ENCODE measurements at places on chromosomes 11 and 22. TPM values are rescaled to one million over a fixed set of nuclear protein-coding genes. Genes with fewer than 3 reads are reported as not detected.

- no peak for DNase-seq
Measured at GRCh38 chr11:3073029-3073435, 15.8 kb upstream of the CARS1 start.

GRCh38 chr11:13289081-13289480, 11.5 kb downstream of the BMAL1 start:
- DNase-seq: no peak

Gene GPHA2
- total RNA-seq: not detected

Gene KCNJ5
- not detected for total RNA-seq

GRCh38 chr22:25660336-25660735, 81.7 kb upstream of the MYO18B start:
- DNase-seq: no peak

GRCh38 chr11:61754534-61755482, 2.4 kb downstream of the MYRF start:
- no peak for DNase-seq

DNA sequence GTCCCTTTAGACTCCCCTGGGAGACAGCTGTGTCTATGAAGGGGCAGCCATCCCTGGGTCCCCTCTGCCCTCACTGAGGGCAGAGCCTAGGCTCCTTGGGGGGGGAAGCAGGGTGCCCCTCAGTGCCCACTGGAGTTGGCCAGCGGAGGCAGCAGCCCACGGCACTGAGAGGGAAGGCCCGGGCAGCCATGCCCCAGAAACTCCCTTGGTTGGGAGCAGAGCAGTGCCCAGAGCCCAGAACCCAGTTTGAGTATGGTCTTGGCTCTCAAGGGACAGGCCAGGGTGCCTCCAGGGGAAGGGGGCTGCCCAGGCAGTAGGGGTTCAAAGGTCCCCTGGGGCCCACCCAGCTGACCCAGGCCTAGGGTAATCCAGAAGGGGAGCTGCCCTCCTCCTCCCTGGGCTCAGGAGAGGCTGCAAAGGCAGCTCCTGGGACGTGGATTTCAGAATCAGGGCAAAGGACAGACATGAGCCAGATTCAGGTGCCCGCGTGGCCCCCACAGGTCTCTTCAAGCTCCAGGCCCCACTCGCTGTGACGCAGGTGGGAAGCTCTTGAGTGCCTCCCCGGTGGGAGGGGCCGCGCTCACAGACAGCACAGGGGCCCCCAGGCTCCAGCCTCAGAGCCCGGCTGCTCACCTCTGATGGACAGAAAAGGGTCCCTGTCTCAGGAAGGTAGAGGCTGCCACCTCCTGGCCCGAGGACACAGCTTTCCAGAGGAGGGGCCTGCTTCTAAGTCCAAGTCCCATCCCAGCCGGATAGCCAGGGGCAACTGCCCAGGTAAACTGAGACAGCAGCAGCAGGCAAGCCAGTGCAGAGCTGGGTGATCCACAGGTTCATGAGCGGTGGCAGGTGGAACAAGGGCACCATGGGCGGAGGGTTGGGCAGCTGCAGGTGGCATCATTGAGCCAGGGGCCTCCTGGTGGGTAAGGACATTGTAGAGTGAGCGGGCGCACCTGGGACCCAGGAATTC, 2.6 kb downstream of the C11orf21 start:
- DNase-seq: no peak

Gene PEX16
- total RNA-seq: 39.4 TPM

Gene P2RY2
- not detected for total RNA-seq

DNA sequence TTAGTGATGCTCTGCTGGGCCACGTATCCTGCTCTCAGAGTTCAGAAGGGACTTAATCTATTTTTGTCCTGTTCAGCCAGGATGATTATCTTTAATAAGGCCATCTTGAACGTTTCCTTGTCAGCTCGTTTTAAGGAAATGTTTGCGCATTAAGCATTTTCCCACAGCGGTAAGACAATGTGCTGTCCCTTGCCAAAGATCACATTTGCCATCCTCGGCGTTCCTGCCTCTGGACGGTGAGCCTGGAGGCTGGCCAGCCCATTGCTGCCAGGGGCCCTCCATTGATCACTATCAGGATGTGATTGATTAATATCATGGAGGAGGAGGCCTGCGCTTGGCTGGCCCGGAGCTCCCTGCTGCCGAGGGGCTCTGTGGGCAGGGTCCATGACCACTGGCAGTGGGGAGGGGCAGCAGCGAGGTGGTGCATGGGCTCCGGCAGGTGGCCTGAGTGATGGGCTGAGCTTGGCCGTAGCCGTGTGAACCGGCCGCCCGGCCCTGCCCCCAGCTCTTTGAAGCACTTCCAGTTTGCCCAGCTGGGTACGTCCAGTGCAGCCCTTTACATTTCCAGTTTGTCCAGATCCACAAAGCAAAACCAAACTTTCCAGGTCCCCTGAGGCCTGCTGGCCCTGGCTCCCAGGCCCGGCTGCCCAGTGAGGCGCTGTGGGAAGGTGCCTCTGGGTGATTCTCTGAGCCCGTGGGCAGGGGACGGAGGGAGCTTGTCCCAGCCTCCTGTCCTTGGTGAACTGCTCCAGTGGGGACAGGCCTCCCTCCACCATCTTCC, 49.5 kb upstream of the SMIM38 start:
- no peak for DNase-seq

DNA sequence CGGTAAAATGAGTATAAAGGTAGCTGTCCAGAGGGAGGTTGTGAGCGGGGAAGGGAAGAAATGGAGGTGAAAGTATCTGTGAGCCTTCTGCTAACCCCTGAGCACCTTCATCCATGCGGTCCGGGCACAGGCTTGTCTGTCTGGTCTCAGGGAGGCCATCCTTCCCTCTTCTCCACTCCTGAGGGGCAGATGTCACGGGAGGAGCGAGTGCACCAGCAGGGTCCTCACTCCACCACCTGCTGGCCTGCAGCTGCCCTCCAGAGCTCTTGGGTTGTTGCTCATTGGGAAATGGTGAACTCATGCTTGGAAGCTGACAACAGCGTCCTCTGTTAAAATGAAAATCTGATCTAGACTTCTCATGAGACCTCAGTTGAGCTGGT, 33.8 kb upstream of the WNT11 start:
- DNase-seq: no peak

Gene TMEM191C
- total RNA-seq: 3.2 TPM

GRCh38 chr11:46603704-46604308, 10.0 kb upstream of the AMBRA1 start:
- DNase-seq: no peak

- no peak for DNase-seq
Measured at GRCh38 chr11:92965196-92965595, 4.3 kb upstream of the MTNR1B start.

GRCh38 chr11:81030186-81030585, 1589.4 kb upstream of the TENM4 start:
- DNase-seq: no peak

- DNase-seq: no peak
Measured at GRCh38 chr22:40310768-40311120, 35.6 kb upstream of the ADSL start.

GRCh38 chr11:17855531-17856290, 121.1 kb downstream of the KCNC1 start:
- DNase-seq: no peak

DNA sequence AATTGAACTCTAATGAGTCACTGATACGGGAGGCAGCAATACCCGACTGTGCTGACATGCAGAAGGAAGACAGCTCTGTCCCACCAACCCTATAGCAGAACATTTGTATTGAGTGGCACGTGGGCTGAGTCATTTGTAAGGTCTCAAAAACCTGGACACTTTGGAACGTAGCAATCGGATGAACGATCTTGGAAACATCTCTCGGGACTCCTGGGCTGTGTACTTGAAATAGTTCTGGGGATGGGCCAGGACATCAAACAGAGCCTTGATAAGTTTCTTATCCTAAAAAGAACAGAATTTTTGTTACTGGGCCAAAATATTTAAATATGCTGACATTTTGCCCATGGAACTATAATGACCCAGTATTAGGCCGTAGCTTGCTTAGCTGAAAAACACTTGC, 17.1 kb upstream of the NRIP3 start:
- no peak for DNase-seq

- no peak for DNase-seq
Measured at GRCh38 chr11:33256813-33257159, 395 bp upstream of the HIPK3 start.

DNA sequence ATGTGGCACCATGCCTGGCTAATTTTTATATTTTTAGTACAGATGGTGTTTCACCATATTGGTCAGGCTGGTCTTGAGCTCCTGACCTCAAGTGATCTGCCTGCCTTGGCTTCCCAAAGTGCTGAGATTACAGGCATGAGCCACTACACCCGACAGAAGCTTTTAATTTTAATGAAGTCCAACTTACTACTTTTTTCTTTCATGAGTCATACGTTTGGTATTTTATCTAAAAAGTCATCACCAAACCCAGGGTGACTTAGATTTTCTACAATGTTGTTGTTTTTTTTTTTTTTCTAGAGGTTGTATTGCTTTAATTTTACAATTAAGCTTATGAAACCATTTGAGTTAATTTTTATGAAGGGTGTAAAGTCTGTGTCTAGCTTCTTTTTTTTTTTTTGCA, 34.9 kb downstream of the JRKL start:
- DNase-seq: no peak

GRCh38 chr11:1574238-1574932, 2.3 kb upstream of the DUSP8 start:
- peak; percentile 72 for DNase-seq

All from activated naive CD4-positive, alpha-beta T cell treated with anti-CD3 and anti-CD28 coated beads, Interleukin-2, amount 50 U/mL, for 72 hours (primary cell).